ENCODE measurements at places on chromosomes 7 and 10.

DNA sequence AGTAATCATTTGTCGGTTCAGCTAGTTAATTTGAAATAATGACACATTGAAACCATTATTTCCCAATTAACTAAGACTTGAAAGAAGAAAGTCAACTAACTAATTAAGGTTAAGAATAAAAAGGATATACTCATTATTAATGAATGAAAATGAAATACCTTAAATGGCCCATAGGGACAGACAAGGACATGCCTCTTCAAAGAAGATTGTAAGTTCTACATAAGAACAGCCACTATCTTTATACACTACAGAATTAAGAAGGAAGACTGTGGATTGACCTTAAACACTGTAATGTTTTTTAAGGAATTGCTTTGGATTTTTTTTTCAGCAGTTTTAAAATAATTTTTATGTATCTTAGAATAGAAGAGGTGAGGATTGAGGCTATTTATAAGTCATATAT lies 60.7 kb downstream of the CSTF2T start:
- DNase-seq, result no peak

DNA sequence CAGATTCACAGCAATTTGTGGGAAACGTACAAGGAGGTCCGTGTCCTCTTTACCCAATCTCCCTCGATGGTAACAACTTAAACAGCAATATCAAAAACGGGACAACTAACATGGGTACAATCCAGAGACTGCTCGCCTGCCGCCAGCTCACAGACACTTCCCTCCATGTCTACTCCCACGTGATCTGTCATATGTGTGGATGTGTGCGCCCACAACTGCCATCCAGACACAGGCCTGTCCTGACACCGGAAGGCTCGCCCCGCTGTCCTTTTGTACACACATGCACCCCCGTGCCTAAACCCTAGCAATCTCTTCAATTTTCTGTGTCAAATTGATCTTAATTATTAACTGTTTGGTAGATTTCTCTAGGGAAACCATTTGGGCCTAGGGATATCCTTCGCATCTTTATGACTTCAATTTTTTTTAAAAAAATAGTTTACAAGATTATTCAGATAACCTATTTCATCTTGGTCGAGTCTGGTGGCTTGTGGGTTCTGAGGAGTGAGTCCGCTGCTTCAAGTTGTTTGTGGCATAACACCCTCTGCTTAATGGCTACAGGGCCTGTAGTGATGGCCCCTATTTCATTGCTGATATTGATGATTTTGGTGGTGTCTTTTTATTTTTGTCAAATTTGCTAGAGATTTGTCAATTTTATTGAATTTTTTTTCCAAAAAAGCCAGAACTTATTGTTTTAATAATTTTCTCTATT lies 260.6 kb downstream of the MAD1L1 start:
- DNase-seq, result no peak

DNA sequence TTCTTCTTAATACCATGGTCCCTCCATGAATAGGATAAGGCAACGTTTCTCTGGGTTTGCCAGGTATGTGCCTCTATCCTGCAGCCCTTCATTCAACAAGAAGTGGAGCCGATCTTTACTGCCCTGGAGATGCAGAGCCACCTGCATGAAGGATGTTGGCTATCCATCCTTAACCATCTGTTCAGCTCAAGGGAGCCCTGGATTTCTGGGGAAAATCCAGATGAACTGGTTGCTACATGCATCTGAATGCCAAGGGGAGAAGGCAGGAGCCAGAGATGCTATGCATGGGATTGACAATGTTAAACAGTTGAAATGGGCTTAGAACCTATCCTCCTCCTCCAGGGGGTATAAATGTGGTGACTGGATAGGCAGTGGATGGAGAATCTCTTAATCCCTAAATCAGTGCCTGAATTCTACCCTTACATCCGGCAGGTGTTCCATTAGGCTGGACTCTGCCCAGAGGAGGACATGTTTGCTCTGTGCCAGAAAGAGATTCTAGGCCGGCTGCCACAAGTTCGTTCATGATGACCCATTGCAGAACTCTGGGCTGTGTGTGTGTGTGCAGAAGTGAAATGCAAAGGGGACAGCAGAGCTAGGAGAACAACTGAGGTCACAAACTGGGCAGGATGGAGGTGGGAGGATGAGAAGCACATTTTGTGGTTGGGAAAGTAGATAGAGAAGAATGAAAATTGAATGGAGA lies 15.6 kb downstream of the CPED1 start:
- DNase-seq, result no peak

DNA sequence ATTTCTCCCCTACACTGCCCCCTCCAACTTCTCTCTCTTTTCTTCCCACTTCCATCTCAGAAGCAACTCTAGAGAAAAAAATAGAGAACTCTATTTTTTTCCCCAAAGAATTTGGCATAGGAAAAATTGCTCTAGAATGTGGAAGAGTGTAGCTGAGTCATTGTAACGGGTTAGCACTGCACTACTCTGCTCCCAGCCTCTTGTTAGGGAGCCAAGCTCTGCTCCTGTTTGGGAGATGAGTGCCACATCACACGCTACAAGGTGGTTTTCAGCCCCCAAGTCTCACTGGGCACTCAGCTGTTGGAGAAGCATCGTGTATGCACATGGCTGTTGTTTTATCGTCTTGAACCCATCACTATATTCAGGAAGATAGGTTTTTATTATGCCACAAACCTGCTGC lies 136.4 kb downstream of the BMPER start:
- DNase-seq, result no peak

- DNase-seq, result no peak
These were observed 9.2 kb upstream of the ZNF22 start for GRCh38 chr10:44991571-44991970.

GRCh38 chr7:18459484-18460245 lies 35.9 kb upstream of the HDAC9 start:
- no peak for DNase-seq

DNA sequence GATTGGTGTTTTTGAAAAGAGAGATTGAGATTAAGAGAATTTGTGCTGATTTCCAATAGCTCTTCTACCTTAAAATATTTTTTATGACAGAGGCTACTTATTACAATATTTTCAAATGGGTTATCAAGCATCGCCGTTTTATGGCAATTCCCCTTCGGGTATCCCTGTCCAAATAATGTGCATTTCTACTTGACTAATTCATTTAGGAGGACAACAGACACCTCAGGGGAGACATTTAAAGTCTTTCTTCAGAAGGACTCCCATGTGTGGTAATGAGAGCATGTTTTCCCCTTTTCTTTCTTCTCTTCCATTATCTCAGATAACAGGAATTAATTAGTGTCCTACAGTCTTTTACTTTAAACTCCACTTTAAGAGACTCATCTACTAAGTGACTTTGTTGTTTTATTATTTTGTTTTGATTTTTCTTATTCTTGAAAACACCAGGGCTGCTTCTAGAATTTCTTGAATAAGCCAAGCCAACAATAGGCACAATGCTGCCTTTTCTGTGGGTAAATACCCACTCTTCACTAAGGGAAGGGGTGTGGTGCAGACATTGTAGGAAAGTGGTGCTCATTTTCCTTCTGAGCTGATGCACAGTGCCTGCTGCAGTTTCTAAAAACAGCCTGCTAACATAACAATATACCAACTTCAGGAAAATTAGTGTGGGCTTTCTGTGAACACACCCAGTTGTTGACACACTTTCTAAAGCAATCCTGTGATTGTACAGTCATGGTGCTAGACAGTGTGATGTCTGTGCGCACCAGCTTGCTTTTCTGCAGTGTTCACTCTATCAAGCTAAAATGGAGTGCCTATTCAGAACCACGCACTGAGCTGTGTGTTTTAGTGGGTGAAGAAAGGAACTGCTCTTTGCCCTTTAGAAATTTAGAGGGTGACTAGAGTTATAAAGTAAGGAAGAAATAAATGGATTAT lies 597.7 kb downstream of the NRG3 start:
- DNase-seq, result no peak

GRCh38 chr10:42691361-42692120 lies 53.2 kb upstream of the ZNF33B start:
- no peak for DNase-seq

DNA sequence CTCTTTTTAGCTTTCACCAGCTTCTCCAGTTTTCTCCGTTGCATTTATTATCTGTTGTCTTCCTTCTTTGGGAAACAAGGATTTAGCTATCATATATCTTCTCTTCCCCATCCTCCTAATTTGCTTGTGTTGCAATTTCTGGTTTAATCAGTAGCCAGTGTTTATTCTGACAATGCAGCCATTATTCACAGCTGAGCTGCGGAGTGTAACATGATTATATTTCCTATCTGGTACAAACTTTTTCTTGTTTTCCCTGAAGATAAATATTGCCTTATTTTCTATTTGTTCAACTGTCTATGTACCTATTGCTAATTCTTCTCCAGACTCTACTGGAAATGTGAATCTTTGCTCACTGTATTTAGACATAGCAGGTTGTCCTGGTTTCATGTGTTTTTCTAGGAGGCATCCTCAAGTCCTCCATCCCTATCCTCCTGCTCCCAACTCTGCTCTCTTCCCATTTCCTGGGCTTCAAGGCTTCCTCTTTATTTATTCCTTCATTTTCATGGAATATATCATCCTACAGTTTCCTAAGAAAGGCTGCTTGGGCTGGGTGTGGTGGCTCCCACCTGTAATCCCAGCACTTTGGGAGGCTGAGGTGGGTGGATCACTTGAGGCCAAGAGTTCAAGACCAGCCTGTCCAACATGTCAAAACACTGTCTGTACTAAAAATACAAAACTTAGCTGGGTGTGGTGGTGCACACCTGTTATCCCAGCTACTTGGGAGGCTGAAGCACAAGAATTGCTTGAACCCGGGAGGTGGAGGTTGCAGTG lies 72.4 kb upstream of the KDM7A start:
- DNase-seq, result no peak

DNA sequence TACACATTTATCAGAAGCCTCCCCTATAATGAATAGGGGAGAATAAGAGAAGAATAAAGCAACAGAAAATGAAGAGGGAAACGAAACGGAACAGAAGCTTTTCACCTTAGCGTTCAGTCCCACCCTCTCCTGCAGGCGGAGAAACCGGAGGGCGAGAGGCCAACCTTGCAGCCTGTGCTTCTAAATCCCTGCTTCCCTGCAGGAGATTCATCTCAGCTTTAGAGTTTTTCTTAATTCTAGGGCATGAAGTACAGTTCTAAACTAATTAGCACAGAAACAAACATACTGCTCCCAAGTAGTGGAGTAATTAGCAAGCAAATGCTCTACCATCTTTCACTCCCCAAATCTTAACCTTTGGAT lies 107.2 kb downstream of the CUBN start:
- no peak for DNase-seq

DNA sequence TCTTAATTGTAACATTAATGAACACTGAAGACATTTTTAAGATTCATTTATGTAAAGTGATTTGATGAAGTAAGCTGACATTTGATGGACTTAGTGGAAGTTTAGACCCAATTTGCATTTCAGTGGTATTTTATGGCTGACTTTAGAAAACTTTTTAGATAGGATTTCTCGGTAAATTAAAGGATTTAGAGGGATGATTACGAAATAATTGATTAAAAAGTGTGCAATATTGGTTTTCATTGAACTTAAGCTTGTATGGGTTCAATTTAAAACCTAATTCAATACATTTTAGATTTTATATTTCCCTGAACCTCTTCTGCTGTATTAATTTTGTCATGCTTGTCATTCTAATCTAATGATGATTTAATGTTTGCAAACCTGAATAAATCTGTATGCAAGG lies 135.1 kb downstream of the SDK1 start:
- no peak for DNase-seq

- no peak for DNase-seq
These were observed 447.8 kb upstream of the IGFBP3 start for GRCh38 chr7:46368871-46369270.

GRCh38 chr7:30027065-30027456 lies 559 bp upstream of the FKBP14 start:
- DNase-seq, result no peak

DNA sequence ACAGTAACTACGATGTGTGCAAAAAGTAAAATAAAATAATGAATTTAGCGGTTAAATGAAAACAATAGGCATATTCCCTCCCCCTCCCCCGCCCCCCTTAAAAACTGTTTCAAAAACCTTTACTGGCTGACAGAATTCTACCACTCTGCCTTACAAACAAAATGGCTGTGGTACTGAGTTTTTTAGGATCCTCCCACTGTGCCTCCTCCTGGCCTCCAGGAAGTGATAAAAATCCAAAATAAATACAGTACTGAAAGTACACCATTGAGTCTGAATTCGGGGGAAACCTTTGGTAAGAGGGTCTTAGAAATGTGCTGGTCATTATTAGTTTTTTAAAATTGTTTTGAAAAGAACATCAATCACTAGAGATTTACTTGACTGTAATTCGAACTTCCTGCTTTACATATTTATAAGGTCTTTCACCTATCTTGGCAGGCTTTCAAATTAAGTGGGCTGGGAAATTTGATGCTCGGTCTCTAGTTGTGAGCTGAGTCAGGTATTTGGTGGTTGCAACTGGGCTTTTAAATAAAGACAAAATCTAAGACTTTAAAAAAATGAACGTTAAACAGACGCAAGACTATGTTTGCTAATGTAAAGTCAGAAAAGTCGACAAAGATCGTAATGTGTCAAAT lies 32.5 kb upstream of the EPC1 start:
- no peak for DNase-seq

- DNase-seq, result no peak
These were observed 7.3 kb downstream of the MMP21 start for GRCh38 chr10:125768219-125768855.

- no peak for DNase-seq
These were observed 3.6 kb downstream of the BAZ1B start for GRCh38 chr7:73518470-73518869.

GRCh38 chr10:115996031-115996430 lies 277.0 kb downstream of the GFRA1 start:
- DNase-seq, result no peak

GRCh38 chr10:76649723-76650127 lies 987.9 kb downstream of the KCNMA1 start:
- no peak for DNase-seq

DNA sequence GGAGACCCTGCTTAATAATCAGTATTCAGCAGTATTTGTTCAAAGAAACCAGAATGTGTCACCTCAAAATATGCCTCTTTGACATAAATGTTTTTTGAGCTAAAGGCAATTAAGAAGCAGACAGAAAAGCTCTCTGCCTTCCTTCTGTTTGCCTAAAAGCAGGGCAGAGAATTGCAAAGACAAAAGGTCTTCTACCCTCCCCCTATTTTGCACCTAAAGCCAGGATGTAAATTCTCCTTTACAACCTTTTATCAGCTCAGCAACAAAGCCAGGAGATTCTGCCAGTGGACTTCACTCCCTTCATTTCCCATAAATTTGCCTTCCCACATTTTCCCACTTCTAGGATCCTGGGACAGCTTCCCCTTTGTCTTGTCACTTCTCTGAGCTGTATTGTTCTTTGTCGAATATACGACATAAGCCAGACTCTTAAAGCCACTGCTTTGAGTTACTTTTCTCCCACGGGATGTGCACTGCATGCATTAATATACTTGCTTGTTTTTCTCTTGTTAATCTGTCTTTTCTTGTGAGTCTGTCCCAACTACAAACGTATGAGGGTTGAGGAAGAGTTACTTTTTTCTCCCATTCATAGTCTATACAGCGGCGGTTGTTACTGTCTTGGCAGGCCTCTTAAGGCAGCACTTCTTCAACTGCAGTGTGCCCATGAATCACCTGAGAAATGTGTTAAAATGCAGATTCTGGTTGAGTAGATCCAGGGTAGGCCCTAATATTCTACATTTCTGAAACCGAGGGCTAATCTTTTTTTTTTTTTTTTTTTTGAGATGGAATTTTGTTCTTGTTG lies 48.2 kb downstream of the ST8SIA6 start:
- no peak for DNase-seq

- no peak for DNase-seq
These were observed 393.8 kb downstream of the LRMDA start for GRCh38 chr10:75825235-75825634.

GRCh38 chr10:10209167-10209566 lies 808.5 kb upstream of the CELF2 start:
- DNase-seq, result no peak
